ENCODE measurements at places on chromosomes 5 and 9. TPM values are rescaled to one million over a fixed set of nuclear protein-coding genes. Genes with fewer than 3 reads are reported as not detected.

DNA sequence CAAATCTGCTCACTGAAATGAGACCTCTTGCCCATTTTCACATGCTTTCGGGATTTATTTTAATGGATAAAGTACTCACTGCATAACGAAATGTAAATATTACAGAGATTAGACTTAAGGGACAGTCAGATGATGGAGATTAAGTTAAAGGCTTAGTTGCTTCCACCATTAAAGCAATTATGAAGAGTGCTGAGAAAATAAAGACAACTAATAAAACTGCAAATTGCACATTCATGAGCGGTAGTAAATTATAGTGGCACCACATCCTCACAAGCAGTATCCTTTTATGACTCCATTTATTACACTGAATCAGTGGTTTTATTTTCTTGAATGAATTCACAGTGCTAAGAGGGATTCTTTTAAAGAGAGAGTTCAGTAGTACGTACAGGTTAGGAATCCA lies 76.2 kb upstream of the TMED7 start:
- no peak for DNase-seq

Gene ZNF300
- 0.69 TPM for total RNA-seq

DNA sequence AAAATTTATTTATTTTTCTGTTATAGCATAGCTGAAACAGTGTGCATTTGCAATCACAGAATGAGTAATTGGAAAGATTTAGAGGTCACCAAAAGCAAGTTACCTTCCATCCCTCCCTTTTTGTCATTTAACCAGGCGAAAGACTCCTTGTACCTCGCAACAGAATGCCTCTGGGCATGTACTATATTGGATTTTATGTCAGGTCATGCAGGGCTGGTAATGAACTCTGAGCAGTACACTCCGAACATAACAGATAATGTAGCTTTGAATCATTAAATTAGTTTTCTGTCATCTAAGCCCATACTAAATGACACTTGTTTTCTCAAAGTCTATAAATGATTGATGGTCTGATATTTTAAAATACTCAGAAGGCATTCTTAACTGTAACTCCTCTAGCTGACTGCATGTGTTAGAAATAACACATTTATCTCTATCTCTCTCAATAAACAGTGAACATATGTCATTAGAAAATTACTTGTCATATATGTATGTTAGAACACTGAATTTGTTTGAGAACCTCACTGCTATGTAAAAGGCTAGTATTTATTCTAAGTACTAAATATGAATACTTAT lies 541.2 kb downstream of the CDH10 start:
- no peak for DNase-seq

DNA sequence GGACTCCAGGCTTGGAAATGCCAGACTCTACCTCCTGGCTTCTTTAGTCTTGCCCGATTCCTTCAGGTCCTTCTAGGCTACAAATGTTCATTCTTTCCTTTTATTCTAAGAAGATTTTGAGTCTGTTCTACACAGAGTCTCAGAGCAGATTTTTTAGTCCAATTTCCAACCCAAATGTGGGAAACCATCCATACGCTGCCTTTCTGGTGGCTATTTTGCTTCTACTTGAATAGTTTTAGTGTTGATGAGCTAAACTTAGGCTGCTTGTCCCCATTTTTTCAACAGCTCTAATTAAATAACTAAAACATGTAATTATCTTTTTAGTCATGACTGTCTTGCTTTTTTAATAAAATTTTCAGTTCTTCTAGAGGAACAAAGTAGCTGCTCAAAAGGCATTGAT lies 112.4 kb upstream of the KLF9 start:
- no peak for DNase-seq

GRCh38 chr9:136609838-136610311 lies 52.8 kb upstream of the EGFL7 start:
- no peak for DNase-seq

DNA sequence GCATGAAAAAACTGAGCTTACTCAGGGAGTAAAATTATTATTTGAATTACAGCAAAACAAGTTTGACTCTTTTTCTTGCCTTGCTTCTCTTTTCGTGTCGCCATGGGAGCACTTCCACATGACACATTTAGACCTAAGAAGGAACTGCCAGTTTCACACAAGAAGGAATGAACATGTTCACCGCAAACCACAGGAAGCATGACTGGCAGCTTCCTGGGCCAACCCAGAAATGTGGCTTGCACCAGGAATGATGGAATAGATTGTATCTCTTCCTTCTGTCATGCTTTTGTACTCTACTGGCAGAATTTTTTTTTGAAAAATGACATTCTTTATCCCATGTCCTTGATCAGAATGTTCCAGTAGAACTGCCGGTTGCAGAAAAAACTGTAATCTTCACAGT lies 32.9 kb upstream of the MAN2A1 start:
- DNase-seq = peak; percentile 50

DNA sequence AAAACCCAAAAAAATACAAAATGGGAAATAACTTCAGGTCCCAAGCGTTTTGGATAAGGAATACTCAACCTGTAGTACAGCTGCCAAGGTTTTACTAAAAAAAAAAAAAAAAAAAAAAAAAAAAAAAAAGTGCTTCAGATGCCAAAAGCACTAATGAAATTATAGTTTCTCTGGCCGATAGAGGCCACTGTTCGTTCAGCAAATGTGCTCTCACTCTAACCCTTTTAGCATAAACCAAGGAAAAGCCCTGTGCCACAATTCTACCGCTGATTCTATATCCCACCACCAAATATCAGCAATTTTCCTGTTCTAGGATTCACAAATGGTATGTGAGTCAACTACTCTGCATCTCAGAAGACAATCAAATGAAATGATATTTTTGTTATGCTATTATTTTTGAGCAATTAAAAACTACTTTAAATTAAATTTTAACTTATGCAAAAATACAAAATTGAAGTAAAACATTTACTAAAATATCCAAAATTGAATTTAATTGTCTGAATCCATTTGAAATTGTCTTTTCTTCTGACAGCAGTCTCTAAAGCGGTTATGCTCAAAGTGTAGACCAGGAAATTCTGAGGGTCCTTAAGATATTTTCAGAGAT lies 79.8 kb downstream of the RICTOR start:
- DNase-seq = peak; percentile 30

DNA sequence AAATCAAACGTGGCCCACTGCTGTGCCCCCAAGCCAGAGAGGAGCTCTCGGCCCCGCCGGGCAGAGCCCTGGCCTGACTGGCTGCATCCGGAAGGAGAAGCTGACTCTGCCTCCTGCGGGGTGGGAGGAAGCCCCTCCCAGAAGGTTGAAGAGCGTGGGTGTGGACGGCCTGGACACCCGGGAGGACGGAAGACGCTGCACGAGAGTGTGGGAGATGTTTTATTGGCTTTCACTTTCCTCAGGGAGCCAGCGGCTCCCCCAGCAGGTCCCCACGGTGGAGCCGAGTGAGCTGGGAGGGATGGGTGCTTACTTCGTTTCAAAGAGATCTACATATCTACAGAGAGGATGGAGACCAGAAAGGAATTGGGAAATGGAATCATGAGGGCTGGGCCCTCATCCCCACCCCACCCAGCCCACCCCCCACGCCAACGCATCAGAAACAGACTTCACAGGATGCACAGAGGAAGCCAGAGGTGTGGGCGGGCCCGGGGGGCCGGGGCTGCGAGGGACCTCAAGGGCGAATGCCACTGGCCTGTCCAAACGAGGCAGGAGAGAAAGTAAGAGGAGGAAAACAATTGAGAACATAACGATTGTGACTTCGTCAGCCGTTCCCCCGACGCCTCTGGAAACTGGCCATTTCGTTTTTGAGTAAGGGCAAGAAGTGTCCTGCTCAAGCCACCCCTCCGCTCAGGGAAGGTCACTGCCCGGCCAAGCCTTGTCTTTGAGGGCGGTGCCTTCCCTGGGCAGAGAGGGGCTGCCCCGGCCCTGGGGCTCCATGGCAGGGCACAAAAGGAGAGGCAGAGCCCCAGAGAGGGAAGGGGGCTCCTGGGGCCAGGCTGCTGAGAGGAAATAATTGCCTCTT lies 32.1 kb downstream of the FAM163B start:
- peak; percentile 54 for DNase-seq

- no peak for DNase-seq
These were observed 94.7 kb upstream of the SARDH start for GRCh38 chr9:133832877-133833276.

Gene SLCO4C1
- total RNA-seq = 0.16 TPM

DNA sequence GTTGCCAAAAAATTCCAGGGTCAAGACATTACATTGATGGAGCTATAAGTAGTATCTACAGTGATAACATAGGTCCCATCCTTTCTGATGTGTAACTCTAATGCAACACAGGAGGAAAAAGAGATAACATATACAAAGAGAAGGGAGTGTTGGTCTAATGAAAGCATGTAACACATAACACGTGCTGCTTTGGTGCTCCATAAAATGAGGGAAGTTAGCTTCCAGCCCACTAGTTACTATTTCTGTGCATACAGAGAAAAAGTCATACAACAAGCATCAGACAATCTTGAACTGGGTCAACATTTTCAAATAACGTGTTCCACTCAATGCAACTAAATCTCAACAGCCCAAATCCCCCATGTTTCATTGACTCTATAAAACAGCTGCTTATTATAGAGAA lies 11.7 kb downstream of the MLLT3 start:
- DNase-seq = no peak

Gene LCN6
- 15.8 TPM for total RNA-seq

DNA sequence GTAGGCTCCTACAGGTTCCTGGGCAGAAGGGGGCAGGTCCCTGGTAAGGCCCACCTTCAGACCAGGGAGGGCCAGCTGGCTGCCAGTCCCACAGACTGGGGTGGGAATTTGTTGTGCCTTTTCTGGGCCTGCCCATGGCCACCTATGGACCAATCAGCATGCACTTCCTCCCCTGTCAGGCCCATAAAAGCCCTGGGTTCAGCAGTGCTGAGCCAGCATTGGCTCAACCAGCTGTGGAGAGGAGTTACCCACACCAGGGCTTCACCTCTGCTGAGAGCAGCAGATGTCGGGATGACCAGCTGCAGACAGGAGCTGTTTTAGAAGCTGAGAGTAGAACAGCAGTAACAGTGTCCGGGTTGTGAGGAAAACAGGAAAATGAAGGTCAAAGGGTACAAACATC lies 373.4 kb upstream of the ACO1 start:
- no peak for DNase-seq

DNA sequence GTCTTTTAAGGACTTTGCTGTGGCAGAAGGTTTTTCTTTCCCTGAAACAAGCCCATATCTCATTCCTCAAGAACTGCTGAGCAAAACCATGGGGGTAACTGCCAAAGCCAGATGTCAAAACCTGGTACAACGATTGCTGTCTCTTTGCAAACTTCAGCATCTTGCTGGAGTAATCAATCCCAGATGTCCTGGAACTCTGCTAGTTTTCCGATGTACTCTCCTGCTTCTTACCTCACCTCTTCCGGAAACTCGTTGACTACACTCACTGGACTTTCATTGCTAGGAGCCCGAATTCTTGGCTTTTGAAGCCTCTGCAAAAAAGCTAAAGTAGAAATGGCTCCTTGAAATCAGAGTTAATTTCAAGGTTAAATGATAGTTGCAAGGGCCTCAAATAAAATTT lies 23.3 kb downstream of the RAD1 start:
- DNase-seq = no peak

DNA sequence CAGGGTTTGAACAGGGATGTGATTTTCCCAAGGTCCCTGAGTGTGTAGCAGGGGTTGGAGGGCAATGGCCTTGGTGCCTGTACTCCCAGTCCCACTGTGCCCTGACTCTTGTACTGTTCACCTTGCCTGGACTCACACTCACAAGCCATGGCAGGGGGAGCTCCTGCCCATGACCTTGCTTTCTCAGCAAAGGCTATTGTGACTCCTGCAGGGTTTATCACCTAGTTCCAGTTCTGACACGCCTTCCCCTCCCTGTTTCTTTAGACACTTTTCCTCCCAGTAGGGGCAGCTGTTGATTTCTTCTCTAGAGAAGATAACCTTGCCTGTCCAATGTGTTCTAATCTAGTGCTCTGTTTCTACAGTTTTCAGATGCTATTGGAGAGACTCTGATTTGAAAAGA lies 139.5 kb downstream of the FSTL4 start:
- DNase-seq = no peak

DNA sequence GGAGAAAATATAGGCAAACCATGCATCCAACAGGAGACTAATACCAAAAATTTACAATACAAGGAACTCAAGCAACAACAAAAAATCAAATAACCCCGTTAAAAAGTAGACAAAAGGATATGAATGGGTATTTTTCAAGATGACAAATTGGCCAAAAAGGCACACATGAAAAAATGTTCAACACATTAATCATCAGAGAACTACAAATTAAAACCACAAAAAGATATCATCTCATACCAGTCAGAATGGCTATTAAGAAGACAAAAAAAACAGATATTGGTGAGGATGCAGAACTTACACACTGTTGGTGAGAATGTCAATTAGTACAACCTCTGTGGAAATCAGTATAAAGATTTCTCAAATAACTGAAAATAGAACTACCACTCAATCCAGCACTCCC lies 35.0 kb downstream of the TEX10 start:
- DNase-seq = no peak

- no peak for DNase-seq
These were observed 99.8 kb downstream of the TLE4 start for GRCh38 chr9:79671558-79671957.

DNA sequence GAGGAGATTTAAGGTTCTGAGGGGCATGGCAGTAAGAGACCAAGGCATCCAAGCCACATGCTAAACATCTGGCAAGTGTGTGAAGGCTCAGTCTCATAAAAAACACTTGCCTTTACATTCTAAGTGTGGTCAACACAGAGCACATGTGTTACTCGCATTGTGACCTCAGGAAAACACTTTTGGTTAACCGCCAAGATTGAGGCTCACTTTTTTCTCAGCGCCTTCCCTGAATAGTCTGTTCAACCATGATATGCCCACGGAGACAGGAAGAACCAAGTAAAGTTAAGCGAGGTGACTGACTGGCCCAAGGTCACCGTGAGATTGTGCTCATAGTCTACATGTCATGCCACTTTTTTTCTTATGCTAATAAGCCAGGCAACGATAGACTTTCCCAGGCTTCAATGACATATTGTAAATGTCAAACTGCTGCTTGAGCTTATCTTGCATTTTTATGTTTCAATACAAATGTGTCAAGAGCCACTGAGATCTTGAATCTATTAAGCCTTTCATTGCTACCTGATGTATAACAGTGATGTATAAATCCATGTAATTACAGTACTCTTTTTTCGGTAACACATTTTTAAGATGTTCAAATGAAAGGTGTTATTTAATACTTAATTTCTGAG lies 21.1 kb upstream of the IL9 start:
- DNase-seq = no peak

DNA sequence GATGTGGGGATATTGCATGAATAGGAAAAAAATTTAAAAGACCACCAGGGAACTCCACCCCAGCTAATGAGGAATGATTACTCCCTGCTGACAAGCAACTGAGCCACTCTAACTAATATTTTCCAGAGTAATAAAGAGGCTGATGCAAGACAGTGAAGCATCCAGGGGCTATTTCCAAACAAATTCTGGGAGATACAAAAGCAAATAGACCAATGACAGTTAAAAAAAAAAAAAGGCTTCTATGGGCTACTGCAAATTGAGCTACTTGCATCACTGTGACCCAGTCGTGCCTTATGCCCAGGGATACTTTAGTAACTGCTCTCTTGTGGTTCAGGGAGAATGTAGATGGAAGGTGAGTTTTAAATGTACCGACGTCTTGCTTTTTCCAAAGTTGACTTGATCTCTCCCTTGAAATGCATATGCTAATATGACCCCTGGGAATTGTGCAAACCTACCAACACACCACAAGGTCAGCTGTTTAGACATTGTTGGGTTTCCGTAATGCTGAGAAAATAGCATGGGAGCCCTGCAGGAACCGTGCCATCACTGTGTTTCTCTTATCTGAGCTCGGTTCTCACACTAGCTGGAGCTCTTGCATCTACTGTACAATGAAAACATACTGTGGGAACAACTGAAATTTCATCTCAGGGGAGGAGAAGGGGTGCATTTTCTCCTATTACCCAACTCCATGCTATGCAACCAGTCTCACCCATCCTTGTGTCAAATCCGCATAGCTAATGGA lies 250.6 kb upstream of the MAP3K1 start:
- DNase-seq = no peak

Measured in heart left ventricle (tissue), 16 donors.